ENCODE measurements at places on chromosomes 1 and 21.

GRCh38 chr1:202227053-202227672 lies 33.6 kb downstream of the LGR6 start:
- no peak for DNase-seq

- no peak for DNase-seq
These were observed 289.8 kb upstream of the SNX7 start for GRCh38 chr1:98371764-98372163.

DNA sequence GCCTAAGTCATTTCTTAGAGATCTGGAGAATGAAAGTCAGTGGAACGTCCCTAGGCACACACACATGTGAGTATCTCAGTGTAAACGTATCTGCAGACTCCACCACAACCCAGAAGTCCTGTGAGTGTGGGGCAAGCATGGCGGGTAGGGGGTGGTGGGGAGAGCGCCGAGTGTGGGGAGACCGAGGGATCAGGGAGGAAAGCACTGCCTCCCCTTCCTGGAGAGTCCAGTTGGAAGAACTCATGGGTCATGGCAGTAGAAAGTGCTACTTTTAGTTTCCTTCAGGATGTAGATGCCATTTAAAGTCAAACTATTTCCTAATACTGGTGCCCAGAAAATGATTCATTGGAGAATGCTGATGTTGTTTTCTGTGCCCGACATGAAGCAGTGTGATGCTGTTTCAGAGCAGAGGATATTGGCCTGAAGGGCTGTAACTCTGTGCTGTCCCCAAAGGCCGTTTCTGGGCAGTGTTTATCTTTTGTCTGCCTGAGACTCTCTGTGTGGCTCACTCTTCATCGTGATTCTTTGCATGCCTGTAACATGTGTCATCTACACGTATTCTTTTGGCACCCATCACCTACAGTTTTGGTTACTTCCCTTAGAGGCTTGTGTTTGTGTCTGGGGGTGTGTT lies 45.7 kb upstream of the TSPAN2 start:
- no peak for DNase-seq

GRCh38 chr1:82778612-82779011 lies 977.9 kb downstream of the ADGRL2 start:
- no peak for DNase-seq

- DNase-seq, result no peak
These were observed 1.5 kb downstream of the PTGFRN start for GRCh38 chr1:116911188-116911553.

GRCh38 chr1:161382214-161383019 lies 14.7 kb upstream of the CFAP126 start:
- DNase-seq, result no peak

DNA sequence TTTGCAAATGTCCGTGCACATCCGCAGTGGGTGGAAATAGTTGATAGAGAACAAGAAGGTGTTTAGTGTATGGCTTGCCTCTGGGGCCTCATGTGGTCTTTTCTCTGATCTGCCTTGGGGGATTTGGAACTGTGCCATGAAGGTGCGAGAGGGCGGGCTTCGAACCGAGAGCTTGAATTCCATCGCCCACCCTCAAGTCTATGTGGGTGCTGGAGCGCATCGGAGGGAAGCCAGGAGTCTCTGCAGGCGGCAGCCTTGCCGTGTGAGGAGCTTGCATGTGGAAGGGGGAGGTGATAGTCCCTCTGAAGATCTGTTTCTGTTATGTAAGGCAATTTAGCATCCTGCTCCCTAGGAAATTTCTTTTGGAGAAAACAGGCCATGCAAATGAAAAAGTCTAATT lies 119.6 kb downstream of the HUNK start:
- no peak for DNase-seq

DNA sequence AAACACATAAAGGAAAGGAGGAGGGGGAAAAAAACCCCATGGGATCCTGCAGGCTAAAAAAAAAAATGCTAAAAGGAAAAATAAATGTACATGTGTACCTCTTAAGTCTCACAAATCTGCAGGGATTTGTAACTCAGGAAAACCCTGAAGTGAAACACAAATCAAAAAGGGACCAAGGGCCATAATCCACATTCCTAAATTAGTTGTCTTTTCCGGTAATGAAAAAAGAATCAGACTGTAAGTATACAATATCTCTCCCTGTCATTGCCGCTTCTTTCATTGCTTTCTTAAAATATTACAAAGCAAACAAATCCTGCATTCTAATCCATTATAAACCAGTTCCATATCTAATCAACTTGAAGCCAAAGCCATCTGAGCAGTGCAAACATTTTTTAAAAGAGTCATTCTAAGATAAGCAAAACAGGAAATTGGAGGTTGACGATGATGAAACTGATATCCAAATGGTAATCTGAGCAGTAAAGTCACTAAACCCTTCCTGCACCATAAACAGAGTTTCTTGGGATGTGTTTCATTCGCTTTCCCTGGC lies 58.7 kb upstream of the SIM2 start:
- DNase-seq, result no peak

DNA sequence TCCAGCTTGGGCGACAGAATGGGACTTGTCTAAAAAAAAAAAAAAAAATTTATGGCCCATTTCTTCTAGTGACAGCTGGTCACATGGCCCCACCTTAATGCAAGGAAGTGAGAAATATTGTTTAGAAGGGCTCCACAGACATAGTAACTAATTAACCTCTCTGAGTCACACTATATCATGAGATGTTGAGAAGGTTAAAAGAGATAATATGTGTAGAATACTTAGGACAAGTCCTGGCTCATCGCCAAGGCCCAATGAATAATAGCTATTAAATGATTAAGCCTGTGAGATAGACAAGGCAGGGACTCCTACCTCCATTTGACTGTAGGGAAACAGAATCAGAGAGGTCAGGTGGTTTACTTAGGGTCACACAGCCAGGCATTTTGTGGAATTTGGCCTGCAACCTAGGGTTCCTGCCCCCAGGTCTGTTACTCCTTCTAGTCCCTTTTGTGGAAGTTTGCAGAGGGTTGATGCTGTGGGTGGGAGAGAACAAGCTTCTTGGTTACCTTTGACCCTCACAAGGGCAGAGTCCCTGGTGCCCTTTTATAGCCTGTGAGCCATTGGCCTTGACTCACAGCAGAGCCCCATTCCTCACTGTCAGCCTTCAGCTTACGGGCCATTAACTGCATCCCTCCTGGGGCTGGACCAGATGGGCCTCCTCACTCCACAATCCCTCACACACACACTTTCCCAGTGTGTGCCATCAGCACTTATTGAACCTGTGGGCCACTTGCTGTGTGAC lies 48.5 kb downstream of the OPRD1 start:
- DNase-seq, result peak; percentile 88

GRCh38 chr21:45366476-45366875 lies 38.5 kb upstream of the COL18A1 start:
- no peak for DNase-seq

GRCh38 chr1:225733254-225733653 lies 44.4 kb upstream of the SRP9 start:
- DNase-seq, result peak; percentile 39

DNA sequence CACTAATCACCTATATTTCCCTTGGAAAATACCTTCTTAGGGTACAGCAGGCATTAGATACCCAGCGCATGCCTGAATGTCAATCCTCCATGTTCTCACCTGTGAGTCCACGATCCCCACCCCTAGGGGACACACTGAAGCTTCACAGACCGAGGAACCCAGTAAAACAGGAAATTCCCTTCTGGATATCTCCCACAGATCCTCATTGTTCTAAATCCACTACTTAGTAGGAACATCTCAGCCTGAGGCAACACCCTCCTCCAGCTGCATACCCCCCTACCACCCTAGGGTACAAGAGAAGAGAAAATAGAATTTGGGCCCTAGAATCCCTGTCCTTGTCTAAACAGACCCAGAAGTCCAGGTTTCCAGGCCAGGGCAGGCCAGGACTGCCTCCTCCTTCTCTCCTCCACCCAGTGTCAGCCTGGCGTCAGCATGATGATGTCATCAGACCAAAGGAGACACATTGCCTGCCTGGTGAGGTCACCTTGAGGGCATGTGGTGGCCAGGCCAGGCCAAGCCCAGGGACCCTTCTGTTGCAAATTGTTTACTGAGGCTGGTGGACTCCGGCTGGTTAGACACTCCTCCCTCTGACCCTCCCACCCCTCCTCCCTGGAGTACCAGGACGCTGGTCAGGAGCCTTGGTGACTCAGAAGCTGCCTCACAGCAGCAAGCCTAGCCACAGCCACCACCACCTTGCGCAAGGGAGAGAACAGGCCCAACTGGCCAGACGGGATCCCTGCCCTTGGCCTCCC lies 6.2 kb downstream of the NECTIN4 start:
- DNase-seq, result peak; percentile 90

All from mucosa of gallbladder (tissue), 1 donor.